ENCODE measurements at places on chromosomes 5 and 9.

GRCh38 chr5:964821-965220 lies 43.8 kb upstream of the NKD2 start:
- no peak for DNase-seq

DNA sequence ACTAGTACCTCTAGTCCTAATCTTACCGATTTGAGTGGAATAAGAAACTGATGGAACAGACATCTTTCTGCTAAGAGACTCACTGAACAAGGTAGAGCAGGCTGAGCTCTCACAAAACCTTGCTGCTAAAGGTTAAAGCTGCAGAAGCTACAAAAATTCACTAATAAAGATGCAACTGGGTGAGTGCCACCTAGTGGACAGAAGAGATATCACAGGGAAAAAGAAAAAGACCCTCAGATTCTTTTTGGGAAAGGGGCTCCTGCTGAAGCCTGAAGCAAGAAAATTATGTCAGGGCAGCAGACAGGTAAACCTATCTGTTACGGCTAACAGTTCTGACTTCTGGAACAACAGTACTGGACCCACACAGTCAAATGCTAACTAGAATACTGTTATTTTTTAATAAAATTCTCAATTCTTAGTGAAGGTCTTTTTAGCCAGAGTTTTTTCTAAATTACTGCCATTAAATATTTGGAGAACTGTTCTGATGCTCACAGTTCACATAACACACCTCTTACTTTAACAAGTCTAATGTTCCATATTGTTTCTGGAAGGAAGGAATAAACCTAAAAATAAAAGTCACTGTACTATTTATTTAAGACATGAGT lies 51.2 kb downstream of the DIAPH1 start:
- peak; percentile 50 for DNase-seq

DNA sequence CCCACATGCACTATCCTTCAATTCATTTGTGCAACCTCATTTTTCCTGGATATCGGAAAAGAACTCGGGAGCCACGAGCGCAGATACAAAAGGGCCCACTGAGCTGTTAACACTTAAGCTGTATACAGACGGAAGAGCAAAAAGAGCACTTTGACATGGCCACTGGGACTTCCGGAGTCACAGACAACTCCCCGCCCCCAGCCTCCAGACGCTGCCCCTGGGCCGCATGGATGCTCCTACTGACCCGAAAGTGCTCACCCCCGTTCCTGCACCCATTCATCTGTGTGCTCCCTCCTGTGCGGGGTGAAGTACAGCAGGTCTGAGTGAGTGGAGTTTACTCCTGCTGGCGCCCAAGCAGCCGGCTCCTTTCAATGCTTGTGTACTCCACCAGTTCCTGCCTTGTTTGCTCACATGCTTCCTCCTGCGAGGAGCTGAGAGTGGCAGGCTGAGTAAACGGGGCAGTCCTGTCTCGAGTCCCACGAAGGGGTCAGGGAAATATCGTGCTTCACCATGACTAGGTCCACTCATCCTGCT lies 901.0 kb upstream of the CTNND2 start:
- DNase-seq = no peak

- DNase-seq = no peak
Measured at GRCh38 chr9:13109781-13110180, 169.7 kb downstream of the MPDZ start.

DNA sequence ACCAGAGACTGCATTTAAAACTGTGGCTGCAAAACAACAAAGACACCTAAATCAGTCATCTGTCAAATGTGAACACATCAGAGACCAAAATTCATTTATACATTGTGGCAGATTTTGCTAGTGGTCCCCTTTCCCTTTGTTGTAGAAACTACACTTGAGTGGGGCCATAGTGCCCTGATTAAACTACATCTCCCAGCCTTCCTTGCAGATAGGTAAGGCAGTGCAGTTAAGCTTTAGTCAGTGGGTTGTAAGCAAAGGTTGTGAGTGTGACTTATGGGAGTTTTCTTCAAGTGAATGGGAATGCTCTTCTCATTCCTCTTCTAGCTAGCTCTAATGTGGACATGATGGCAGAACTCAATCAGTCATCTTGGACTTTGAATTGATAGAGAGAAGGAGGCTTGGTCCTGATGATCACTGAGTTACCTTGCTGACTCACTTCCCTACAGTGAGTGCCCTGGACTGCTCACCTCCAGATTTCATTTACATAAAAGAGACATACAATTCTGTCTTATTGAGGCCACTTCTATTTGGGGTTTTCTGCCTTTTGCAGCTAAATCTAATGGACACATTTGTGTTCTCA lies 35.2 kb upstream of the SPARC start:
- no peak for DNase-seq

GRCh38 chr5:115850744-115851416 lies 9.1 kb downstream of the AP3S1 start:
- no peak for DNase-seq

- DNase-seq = no peak
Measured at GRCh38 chr5:164573397-164573796, 1068.0 kb downstream of the MAT2B start.

GRCh38 chr9:77735494-77735893 lies 87.4 kb upstream of the GNA14 start:
- DNase-seq = no peak

- no peak for DNase-seq
Measured at GRCh38 chr9:132486706-132487350, 76.8 kb downstream of the CFAP77 start.

- DNase-seq = no peak
Measured at GRCh38 chr9:96567203-96567700, 52.4 kb downstream of the CDC14B start.

DNA sequence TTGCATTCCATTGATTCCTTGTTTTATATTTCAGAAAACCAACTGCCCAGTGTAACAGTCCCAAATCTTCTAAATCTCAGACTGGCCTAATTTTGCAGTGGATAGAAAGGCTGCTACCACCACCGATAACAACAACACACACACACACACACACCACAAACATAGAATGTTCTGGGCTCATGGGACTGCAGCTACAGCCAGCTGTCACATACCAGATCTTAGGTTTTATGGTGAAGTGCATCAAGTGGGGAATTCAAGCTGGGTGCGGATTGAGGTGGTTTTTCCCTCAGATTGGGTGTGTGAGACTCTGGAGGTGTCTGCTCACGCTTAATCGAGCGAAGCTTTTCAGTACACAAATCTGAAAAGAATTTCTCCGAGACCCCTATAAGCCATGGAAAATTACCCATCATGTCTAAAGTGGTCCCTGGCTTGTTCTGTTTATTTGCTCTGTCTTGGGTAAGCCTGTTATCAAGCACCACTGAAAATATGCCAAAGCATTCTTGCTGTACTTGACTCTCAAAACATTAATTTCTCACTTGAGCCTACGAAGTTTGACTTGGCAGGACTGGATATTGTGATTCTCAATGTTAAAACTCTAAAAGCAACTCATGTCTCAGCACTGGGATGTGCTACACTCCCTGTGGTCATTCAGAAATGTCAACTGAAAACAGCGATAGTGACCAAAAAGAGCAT lies 71.1 kb downstream of the ALDH7A1 start:
- DNase-seq = no peak

DNA sequence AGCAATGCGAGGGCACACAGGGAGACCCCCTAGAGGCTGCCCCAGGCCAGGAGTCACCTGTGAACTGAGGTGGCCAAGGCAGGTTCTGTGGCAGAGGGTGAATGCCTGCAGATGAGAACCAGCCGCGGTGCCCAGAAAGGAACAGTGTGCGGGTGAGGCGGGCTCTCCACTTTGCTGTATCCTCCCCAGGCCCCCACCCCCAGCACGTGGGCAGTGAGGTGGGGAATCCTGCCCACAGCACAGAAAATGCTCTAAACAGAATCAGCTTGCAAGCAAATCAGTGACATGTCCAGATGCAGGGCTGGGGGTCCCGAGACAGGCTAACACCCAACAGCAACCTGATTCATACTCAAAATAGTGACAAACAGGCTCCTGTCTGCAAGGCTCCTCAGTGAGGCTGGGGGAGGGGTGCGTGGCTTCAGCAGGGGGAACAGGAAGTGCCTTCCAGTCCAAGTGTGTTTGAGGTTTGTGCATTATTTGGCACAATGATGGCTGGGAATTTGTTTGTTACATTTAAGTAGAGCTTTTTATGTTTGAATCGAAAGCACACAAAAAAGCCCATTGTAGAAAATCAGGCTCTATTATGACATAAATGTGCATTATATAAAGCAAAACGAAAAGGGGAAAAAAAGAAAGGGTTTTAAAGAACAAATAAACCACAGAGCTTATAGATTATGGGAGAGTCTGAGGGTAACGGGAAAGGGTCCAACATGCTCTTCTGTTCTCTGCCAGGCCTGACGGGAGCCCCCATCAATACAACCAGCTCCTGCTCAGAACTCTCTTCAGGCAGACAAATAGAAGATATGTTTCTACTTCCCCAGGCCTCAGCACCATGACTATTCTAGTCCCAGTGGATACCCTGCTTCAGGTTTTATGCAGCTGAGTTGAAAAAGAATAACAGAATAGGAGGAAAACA lies 201.3 kb downstream of the HSD17B3 start:
- no peak for DNase-seq

DNA sequence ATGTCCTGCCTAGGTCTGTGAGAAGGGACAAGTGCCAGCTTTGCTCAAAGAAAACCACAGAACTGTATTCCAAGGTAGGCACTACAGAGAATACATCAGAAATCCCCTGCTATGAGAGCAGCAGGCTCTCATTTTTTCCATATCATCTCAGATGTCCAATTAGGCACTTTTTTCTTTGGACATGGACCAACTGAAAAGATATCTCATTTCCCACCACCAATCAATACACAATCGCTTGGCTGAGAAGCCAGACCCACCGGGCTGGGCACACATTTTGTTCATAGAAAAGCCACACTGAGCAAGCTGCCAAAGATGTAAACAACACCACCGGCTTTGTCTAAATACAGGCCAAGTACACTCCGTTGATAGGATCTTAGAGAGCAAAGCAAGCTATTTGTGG lies 25.9 kb downstream of the STOM start:
- no peak for DNase-seq

DNA sequence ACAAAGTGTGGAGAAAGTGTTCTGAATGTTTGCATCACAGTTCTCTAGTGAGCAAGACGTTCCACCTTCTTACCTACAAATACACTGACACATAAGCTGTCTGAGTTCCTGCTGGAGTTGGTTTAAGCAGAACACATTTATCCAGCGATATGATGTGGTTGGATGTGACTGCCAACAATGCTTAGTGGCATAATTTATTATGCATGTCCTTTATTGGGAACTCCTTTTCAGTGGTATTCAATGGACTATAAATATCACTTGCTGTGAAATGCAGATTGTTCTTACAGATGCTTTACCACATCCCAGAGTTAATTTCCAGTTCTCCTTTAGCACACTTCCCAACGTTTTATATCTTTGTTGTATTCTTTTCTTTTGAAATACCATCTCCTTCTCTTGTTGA lies 222.2 kb downstream of the LURAP1L start:
- no peak for DNase-seq

- DNase-seq = no peak
Measured at GRCh38 chr5:98994611-98995010, 65.8 kb upstream of the CHD1 start.

DNA sequence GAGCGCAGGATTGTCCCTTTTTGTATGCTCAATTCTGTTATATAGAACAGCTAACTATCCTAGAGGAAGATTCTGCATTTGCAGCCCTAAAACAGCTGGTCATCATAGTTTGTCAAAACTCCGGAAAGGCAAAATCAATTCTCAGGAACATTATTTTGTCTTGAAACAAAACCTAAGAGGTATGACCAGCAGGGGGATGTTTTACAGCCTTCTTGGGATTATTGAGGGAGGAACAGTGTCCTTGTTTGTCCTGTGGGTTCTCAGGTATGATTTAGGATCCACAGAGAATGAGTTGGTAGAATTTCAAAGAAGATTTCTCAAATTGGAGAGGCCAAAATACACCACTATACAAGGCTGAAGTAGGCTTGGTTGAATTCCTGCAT lies 136.4 kb downstream of the ZSWIM6 start:
- DNase-seq = no peak

- no peak for DNase-seq
Measured at GRCh38 chr5:137747848-137748247, 6.3 kb downstream of the HNRNPA0 start.

DNA sequence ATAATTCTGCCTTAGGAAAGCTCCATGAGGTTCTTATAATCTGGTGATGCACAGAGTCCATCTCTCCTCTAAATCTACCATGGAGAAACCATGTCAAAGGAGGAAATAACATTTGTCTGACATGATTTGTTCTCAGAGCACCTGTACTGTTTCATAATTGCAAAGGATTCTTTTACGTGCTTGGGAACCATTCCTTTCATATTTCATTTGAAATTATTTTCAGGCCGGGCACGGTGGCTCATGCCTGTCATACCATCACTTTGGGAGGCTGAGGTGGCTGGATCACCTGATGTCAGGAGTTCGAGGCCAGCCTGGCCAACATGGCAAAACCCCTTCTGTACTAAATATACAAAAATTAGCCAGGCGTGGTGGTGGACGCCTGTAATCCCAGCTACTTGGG lies 65.4 kb downstream of the UGCG start:
- DNase-seq = no peak

DNA sequence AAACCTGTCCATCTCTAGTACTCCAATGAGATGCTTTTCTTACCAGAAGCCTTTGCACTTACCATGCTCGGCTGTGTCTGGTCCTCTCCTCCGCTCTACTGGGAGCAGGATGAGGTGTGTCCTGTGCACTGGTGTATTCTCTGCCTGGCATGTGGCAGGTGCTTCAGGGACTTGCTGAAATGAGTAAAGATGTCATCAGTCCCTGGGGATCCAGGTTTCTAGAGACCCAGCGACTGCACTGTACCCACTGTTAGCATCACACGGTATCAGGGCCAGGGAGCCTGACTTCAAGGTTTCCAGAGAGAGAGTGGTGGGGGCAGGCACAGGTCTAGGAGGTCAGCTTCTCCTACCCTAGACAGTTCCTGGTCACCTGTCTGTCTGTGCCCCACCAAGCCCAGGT lies 10.5 kb downstream of the PTTG1 start:
- peak; percentile 50 for DNase-seq

DNA sequence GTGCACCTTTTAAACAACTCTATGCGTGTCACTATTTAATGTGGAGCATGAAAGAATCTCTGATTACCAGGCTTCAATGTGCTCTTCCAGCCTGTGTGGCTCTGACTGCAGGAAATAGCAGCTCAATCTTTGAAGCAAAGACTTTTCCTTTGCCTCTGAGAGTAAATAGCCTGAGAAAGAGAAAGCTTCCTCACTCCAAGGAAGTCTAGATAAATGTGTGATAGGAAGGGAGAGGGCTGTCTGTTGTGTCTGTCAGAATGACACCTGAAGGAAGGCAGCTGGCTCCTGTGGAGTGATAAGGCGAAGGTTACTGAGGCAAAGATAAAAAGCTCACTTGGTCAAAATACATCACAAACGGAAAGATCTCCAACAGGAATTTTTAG lies 205.3 kb upstream of the HAPLN1 start:
- no peak for DNase-seq

DNA sequence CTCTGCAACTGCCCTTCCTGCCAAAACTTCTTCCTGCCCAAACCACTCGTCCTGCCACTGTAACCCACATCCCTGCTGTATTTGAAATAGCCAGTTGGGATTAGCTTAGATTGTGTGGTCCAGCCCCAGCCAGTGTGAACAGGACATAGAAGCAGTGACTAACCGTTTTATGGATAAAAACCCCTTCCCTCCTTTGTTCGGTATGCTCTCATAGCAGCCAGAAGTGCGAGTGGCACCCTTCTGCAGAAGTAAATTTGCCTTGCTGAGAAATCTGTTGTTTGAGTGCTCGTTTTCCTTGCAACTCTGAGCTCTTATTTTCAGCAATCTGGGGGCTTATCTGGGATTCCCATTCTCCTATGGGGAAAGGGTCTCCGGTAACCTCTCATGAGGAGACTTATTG lies 470.0 kb downstream of the PRDM9 start:
- DNase-seq = no peak

- no peak for DNase-seq
Measured at GRCh38 chr9:36985061-36985768, 48.9 kb downstream of the PAX5 start.

Measured in B cell (primary cell).